PC-9 (cell line): ENCODE measurements at places on chromosomes 11 and 22. TPM values are rescaled to one million over a fixed set of nuclear protein-coding genes. Genes with fewer than 3 reads are reported as not detected.

The LINC01488 gene
- not detected in 2 replicates for total RNA-seq

The OR51I1 gene
- total RNA-seq, result not detected in 2 replicates

The MAJIN gene
- 4.5 and 7.1 TPM in 2 replicates for total RNA-seq

The LIF gene
- total RNA-seq, result 17.2 and 17.4 TPM in 2 replicates
